NB4 (cell line): ENCODE measurements at places on chromosomes 11 and 22.

DNA sequence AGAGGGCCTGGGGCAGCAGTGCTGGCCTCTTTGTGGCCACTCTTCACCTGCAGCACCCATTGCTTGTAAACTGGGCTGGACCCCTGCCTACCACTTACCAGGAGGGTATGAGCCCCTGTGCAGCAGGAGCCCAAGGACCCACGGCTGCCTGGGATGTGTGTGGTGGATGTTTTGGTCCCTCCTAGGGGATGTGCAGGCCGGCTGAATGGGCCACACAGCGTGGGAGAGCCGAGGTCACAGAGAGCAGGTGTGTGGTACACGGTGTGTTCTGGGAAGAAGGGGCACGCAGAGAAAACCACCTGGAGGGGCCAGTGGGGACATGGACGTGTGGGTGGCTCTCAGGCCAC lies 19.3 kb upstream of the GNB1L start:
- no peak for DNase-seq

DNA sequence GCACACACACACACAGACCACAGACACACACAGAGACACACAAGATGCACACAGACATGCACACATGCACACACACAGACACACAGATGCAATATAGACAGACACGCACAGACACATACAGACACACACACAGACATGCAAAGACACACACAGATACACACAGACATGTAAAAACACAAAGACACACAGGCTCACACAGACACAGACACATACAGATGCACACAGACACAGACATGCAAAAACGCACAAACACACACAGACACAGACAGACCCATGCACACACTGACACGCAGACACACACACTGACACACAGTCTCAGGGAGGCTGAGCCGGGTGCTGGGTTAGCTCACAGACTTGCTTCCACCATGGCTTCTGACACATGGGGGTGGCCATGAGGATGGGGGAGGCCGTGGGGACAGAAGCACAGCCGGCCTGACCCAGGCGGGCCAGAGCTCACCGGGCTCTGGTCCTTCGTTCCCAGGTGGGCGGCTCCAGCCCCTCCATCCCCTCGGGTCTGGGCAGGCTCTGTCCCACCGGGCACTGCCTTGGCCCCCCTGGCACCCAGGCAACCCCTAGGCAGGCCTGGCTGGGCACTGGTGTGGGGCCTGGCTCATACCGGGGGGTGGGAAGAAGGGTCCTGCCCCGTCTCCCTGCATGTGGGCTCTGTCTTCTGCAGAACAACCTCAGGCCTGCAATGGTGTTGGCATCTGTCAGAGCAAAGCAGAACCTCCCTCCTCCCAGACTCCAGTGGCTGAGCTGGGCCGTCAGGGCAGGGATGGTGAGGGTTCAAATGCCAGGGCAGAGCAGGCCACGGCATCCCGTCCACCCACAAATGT lies 1489.5 kb downstream of the BRD1 start:
- DNase-seq, result no peak

DNA sequence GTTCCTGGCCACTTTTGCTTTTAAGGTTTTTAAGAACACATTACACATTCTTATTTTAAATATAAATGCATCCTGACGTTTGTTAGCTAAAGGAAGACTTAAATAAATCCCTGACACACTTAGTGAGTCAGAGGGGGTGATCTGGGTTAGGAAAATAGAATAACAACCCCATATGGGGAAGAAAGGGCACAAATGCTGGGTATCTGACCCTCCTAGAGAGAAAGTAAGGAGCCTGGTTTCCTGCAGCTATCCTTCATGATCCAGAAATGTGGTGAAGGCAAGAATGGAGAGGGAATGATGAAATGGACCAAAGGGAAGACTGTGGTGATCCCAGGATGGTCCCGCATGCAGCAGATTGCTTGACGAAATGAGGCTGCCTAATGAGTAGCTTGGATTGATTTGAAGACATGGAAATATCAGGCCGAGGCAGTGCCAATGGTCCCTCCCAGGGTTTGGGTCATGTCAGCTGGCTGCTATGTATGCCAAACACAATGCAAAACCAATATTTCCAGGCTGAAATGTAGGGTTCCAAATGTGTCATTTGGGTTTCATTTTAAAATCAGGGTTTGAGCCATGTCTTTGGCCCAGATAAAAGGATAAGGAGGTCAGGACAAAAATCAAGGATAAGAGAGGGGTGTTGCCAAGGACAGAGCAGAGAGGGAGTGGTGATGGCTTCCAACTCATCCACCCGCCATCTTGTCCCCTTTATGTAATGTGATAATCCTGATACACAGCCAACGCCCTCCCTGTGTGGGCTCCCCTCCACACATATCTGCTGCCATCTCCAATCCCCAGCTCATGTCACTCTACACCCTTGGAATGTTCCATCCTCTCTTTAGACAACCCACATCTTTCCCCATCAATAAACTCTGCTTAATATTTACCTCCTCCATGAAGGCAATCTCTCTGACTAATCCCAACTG lies 135.1 kb upstream of the PITPNB start:
- DNase-seq, result no peak

- no peak for DNase-seq
Measured at GRCh38 chr11:21554284-21554683, 638.6 kb upstream of the ANO5 start.

DNA sequence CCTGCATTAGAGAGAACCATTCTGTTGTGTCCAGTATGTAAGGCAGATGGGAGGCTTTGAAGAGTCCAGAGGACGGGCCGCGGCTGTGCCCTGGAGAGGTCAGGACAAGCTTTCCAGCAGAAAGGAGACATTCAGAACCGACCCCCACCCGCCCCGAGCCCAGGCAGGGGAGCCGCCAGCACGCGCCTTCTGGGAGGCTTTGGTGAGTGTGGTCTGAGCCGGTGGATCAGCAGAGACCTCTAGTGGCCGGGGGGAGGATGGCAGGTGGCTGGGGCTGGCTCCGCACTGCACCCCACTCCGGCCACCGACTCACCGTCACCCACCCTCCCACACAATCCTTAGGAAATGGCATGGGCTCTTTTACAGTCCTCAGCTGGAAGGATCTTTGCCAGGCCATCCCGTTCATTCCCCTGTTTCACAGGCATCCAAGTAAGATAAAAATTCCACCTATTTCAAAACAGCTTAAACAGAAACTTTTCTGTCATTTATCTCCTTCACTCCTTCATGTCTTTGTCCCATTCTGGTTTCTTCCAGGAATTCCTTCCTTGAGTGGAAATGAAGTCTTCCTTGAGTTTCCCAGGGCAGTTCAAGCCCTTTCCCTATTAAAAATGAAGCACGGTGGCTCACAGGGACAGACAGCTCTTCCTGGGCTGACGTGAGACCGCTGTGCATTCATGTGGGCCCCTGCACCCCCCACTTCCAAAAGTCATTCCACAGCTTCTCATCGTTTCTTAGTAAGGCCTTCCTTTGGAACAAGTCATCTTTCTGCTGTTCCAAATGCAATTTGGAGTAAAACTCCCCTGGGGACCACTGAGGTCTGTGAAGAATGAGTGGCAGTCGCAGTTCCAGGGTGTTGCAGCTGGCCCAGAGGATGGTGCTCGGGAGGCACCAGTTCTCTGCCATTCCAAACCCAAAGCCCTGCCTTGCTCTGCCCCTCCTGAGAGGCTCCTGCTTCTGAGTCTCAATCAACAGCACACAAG lies 91.0 kb downstream of the FEZ1 start:
- DNase-seq, result peak; percentile 58

GRCh38 chr11:87203907-87204602 lies 166.3 kb downstream of the TMEM135 start:
- DNase-seq, result no peak

DNA sequence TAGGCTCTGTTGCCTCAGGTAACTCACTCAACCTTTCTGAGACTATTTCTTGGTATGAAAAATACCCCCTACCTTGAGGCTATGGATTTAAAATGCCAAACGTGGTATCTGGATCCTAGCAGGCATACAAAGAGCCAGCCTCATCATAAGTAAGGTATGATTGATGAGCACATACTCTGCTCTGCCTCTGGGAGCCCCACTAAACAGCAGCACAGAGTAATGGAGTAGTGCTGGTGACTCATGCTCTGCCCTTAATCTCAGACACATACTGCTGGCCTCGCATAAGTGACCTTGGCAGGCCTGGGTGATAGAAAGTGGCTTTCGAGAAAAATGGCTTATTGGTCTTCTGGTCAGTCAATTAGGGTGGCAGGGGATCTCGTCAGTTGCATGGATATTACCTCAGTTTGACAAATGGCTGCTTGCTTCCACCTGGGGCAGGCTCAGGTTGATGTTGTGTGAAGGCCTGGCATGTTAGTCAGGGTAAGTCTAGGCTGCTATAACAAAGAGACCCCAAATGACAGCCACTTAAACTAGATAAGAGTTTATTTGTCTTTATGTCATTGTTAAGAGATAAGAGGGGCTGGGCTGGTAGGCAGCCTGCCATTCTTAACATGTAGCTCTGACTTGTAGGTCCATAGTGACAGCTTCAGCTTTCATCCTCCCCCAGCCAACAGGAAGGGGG lies 15.2 kb upstream of the SLC6A5 start:
- DNase-seq, result no peak

- DNase-seq, result peak; percentile 97
Measured at GRCh38 chr11:10725114-10725906, 25.7 kb upstream of the CTR9 start.

GRCh38 chr11:94751786-94752185 lies 16.4 kb upstream of the AMOTL1 start:
- no peak for DNase-seq

- no peak for DNase-seq
Measured at GRCh38 chr11:41659985-41660384, 200.5 kb upstream of the LRRC4C start.

GRCh38 chr11:116993599-116993998 lies 104.6 kb downstream of the SIK3 start:
- no peak for DNase-seq

GRCh38 chr11:116557282-116557681 lies 215.5 kb downstream of the BUD13 start:
- no peak for DNase-seq

- DNase-seq, result peak; percentile 72
Measured at GRCh38 chr22:36424901-36425579, 37.3 kb upstream of the MYH9 start.

- DNase-seq, result peak; percentile 17
Measured at GRCh38 chr11:117239295-117239694, 6.8 kb downstream of the RNF214 start.

- no peak for DNase-seq
Measured at GRCh38 chr11:111148953-111149352, 96.6 kb upstream of the POU2AF2 start.

DNA sequence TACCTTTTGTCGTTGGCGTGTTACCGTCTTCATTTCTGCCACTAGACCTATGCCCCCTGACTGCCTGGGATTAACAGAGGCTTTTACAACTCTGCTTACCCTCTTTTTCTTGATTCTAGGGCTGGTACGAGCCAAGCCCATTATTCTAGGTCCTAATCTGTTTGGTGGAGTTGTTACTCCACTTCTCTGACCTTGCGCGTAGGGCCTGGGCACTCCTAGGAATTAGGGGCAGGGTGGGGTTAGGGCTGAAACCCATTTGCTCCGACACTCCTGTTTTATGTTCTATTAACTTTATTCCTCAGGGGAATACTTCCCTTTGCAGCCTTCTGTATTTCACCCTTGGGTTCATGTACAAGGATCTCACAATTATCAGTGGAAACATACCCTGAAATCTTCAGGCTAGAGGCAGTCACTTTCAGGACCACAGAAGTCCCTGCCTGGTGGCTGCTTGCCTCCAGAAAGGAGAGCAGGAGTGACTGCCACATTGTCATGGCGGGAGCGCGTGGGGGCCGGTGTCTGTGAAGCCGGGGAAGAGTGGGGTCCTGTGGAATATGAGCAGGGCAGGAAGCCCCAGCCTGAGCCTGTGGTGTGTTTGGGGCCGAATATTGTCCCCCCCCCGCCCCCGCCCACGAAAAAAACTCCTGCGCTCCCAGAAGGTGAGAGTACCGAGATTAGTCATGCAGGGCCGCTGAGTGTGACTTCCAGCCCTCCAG lies 731 bp upstream of the SLC37A2 start:
- peak; percentile 32 for DNase-seq

- DNase-seq, result no peak
Measured at GRCh38 chr11:48043991-48044512, 63.7 kb downstream of the PTPRJ start.

DNA sequence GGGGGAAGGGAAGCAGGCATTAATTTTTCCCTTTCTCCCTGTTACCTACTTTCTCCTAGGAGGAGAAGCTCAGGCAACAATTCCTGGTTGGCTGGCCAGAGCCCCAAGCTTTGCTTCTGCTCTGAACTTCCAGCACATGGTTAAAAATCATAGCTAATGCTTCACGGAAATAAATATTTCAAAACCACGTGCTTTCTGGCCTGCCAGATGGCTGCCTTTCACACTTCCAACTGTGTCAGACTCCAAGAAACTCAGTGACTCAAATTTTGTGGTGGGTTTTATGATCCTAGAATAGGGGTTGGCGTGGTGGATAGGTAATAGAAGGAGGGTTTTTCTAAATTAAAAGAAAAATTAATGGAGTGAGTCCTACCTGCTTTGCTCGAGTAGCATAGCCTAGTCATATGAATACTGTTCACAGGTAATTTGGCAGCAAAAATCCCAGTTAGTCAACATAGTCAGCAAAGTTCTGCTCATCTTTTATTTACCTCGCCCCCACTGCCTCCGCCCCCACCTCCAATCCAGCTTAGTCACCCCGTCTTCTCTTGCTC lies 58.6 kb downstream of the SC5D start:
- DNase-seq, result no peak

DNA sequence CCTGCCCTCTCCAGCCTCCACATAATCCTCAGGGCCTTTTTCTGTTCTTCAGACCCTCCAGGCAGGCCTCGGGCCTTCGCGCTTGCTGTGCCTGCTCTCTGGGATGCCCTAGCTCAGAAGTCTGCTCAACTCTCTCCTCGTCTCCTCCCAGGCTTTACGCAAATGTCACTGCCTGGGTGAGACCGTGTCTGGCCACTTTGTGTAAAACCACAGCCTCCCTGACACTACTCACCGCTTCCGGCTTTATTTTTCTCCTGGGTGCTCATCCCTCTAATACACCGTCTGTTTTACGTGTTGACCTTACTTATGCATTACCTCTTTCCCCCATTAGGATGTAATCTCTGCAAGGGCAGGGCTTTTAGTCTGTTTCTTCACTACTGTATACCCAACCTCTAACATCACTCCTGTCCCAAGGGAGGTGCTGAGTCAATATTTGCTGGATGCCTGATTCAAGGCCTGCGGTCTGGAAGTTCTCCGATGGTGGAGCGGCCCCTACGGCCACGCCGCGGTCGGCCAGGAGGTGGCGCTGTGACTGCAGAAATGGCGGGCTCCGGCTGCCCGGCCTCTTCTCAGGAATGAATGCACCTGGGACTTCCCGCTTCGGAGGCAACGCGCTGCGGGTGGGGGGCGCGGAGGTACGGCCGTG lies 58.2 kb upstream of the THY1 start:
- peak; percentile 98 for DNase-seq

- no peak for DNase-seq
Measured at GRCh38 chr11:8267831-8268529, 4.3 kb upstream of the LMO1 start.
